ENCODE measurements at places on chromosomes 12 and 14.

- DNase-seq: no peak
Measured at GRCh38 chr12:4526923-4527546, 11.7 kb upstream of the RAD51AP1 start.

DNA sequence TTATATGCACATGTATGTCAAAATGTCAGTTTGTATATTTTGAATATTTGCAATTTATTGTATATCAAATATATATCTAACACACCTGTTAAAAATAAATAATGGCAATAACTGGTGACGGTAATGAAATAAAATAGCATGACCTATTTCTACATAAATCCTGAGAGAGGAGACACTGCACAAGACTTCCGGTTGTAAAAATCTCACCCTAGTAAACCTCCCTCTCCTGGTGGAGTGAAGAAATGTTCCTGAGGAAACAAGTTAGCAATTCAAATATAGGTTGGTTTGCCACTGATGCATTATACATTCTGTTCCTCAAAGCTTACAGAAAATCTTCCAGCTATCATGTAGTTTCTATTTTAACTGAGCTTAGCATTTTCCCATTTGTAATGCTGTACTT is 166.1 kb upstream of the SYT10 start:
- peak; percentile 47 for DNase-seq

DNA sequence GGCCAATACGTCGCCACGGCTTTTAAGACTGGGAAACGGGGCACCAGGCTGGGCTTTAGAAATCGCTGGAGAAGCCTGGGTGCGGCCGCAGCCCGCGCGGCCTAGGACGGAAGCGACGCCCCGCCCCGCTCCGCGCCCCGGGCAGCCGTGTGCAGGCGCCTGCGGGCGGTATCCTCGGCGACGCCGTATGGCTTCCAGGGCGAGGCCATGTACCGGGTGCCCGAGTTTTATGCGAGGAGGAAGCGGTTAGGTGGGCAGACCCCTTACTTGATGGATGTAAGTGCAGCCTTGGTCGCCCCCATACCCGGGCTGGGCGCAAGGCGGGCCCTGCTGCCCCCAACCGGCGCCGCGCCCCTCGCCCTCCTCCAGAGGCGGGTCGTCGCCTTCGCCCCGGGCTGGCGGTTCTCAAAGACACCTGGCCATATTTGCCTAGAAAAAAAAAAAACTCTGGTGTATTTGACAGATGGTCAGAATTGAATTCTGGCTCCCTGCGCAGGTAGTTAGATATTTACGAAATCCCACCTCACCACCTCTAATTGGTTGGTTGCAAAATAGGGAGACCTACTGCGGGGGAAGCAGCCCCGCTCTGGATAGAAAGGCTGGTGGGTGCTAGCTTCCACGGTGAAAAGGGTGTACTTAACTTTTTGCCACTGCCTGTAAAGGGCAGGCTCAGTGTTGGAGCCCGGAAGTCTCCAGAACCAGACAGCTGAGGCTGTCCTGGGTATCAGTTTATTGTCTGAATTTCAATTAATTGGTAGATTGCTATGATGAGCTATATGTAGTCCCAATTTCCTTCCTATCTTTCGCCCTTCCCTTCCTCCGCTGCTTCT is at the start of gene PPP1R36:
TSS of gene PPP1R36 (plus strand) at position 171 of the 830 bp plus-strand sequence. CDS start at position 208, 37 bp downstream.
- DNase-seq: peak; percentile 32

GRCh38 chr12:111395336-111396187 is 10.2 kb upstream of the SH2B3 start:
- no peak for DNase-seq

DNA sequence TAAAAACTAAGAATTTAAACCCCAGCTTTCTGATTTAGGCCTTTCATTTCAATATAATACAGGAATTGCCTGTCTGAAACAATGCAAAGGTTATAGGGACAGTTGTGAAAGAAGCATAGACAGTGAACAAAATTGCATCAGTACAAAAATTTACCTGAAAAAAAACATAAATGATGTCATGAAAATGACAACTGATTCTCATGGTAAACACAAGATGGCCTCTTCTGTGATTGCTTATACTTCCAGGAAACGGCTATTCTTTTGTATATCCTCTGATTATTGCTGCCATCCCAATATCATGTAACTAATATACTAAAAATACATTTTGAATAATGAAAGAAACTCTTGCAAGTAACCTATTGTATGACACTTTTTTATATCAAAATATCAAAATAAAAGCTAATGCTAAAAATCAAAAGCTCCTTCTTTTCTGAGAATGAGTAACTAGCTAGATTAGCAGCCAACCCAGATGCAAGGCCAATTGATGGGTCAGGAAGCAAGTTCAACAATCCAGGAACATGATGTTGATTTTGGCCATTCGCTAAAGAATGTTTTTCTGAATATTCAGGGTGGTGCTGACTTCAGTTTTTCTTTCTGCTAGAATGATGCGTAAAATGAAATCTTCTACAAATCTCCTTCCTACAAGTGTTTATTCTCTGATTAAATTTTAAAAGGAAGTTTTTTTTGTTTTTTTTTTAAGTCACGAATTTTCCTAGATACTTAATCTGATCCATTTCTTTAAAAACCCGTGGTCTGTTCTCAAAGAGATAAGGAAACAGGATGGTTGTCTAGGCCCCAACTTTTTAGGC is 83.6 kb downstream of the ALX1 start:
- no peak for DNase-seq

- no peak for DNase-seq
Measured at GRCh38 chr14:36271939-36272907, 48.2 kb downstream of the MBIP start.

GRCh38 chr12:111981987-111982386 is 31.0 kb downstream of the TMEM116 start:
- no peak for DNase-seq

- DNase-seq: no peak
Measured at GRCh38 chr12:103728323-103728722, 112.7 kb downstream of the NT5DC3 start.

GRCh38 chr12:106308121-106308520 is 5.6 kb downstream of the TCP11L2 start:
- DNase-seq: no peak

GRCh38 chr14:70269582-70269981 is 80.8 kb upstream of the SLC8A3 start:
- DNase-seq: no peak

Data from neural progenitor cell (in vitro differentiated cells).